ENCODE measurements at places on chromosomes 3 and 15.

DNA sequence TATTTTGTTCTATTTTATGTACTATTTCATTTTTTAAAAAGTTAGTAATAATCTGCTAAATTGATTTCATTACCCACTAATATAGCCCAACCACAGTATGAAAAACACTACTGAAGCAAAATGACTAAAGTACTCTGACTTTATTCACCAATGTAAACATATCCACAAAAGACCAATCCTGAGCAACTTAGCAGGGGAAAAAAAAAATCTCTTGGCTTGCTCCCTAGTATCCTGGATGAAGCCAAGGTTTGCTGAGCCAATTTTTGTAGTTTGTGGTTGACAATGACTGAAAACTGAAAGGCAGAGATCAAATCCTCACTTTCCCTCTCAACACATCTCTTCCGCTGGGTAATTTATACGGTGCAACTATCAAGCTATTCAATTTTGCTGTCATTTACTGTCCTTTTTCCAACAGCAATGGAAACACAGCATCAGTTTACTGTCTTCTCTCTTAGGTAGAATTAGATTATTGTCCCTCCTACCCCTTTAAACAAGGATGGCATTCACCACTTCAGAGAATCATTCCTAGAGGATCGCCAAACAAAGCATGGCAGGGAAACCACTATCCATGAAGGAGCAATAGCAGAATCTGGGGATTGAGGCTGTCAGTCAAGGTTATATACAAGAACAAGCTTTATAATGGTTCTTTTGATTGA, 149.7 kb downstream of the THRB start:
- ATAC-seq = no peak

DNA sequence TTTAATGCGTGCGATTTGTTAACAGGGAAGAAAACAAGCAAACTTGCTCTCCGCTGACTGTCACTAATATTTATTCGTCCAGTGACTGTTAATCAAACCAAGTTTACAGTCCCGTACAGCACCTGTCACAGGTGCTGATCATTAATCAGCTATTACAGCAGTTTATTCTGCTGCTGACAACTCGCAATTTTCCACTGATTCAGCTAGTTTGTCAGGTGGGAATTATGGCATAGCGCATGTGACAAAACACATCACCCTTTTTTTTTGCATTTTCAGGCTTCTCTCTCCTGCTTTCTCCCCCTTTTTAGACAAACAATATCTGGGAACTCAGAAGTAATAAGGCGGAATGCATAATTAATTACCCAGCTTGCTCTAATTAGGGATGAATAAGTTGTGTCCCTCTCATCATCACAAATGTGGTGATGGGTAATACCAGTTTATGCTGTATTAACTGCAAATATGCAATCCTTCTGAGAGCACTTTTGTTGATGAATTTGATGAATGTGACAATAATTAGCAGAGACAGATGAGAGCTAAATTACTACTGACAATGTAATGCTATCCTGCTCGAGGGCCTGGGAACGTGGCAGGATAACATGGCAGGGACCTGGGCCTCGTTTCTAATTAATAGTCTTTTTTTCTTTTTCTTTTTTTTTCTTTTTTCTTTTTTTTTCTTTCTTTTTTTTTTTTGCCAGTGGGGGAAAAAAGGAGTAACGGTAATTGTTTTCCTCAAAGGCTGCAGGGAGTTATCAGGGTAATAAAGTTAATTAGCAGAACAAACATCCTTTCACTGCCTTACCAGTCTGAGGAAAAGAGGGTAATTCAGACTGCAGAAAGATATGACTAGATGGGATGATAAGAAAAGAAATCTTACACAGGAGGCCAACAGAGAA, 150.3 kb upstream of the SOX2 start:
- ATAC-seq = no peak

DNA sequence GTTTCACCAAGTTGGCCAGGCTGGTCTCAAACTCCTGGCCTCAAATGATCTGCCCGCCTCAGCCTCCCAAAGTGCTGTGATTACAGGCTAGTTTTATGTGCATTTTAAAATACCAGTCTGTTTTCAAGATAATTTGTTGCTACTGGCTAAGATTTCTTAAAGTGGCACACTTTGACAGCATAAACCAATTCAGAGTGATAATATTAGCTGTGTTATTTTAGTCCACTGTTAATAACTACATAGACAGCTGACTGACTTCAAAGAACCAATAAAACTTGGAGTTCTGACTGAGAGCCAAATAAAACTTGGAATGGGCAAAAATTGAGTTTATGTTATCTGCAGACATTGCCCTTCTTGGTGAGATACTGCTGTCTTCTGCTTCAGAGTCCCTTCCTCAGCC, 291.8 kb downstream of the UBE2E2 start:
- no peak for ATAC-seq

- ATAC-seq = no peak
Observed at GRCh38 chr3:136672457-136672856, 79.7 kb downstream of the STAG1 start.

- no peak for ATAC-seq
Observed at GRCh38 chr3:195008816-195009215, 262.1 kb downstream of the XXYLT1 start.

GRCh38 chr3:57949785-57950615, 58.2 kb upstream of the FLNB start:
- ATAC-seq = peak; percentile 69

- ATAC-seq = no peak
Observed at GRCh38 chr15:44101944-44102343, 93.1 kb downstream of the FRMD5 start.

GRCh38 chr3:141959589-141960554, 83.4 kb downstream of the ATP1B3 start:
- ATAC-seq = peak; percentile 57

DNA sequence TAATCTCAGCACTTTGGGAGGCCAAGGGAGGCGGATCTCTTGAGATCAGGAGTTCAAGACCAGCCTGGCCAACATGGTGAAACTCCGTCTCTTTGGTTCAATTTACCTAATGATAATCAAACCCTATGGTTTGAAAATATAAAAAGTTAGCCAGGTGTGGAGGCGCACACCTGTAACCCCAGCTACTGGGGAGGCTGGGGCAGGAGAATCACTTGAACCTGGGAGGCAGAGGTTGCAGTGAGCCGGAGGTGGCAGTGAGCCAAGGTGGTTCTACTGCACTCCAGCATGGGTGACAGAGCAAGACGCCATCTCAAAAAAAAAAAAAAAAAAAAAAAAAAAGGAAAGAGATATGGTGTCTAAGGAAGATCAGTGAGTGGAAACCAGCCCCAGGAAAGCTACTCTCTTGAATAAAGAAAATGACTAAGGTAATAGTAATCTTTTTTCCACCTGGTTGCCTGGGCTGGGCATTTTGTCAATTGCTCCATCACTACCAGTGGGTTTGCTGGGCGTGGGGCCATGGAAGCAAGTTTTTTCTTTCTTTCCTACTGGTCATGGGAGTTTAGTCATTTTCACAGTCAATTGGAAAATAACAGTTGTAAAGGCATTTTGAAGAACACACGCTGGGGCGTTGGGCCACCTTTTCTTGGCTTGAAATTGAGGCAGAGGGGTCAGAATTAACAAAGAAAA, 387.6 kb upstream of the RGMA start:
- ATAC-seq = no peak

DNA sequence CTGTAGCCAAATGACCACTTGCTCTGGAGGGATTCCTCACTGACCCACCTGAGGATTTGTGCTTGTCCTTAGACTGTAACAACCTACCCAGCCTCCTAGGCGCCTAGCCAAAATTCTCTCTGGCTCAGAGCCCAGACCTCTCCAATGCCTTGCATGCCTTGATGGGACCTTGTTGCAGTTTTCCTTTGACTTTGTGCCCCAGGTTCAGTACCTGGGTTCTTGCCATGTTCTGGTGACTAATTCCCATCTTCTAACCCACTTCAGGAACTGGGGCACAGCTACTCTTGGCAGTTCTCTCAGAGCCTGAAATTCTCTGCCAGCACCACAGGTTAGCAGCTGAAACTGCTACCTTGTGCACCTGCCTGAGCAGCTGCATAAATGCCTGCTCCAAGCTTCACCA, 27.0 kb upstream of the UBE3A start:
- no peak for ATAC-seq

All from gastroesophageal sphincter (tissue), 4 donors.